ENCODE measurements at places on chromosomes 5 and 9.
A peak's percentile ranks its signal among the peaks of the same experiment; 100 is the strongest.

DNA sequence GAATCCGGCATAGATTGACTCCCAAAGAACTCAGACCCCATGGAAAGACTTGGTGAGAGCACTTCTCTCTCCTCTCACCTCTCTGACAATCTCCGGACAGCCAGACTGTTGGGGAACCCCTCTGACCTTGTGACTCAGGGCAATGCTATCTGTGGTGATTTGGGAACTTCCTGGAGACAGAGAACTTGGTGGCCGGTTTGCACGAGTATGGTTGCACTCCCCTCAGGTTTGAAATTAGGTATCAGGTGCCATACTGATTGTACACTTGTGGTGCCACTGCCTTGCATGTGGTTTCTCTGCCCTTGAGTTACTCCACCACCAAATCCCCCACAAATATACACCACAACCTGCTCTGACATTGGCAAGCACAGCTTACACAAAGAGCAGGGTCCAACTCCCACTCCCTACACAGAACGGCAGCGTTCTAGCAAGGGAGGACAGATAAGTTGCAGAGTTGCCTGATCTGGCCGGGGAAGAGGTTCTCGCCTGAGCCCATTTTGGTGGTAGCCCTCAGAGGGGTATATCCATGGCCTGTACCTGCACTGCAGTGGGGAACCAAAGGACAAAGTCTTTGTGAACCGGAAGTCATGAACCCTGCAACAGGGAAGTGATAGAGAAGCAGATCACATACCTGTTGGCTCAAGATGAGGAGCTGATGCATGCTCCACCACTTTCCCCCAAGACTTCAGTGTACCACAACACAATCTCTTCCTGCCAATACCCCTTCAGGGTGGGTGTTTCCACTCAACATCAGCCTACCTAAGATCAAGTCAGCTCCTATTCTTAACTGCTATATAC, 255.1 kb downstream of the MCTP1 start:
- no peak for DNase-seq

DNA sequence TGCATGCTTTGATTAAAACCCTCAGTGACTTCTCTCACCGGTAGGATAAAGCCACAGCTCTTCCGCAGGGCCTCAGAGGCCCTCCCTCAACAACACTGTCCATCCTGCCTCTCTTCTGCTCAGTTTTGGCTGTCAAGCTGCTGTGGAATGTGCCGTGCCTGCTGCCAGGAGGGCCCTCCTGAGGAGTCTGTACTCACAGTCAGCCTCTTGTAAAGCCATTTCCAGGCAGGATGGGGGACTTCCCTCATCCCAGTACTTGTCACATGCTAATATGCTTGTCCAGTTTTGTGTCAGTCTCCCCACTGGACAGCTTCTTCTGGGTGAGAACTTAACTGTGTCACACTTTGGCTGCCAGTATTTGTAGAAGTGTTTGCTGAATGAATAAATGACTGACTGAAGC, 13.9 kb upstream of the DDX41 start:
- no peak for DNase-seq

DNA sequence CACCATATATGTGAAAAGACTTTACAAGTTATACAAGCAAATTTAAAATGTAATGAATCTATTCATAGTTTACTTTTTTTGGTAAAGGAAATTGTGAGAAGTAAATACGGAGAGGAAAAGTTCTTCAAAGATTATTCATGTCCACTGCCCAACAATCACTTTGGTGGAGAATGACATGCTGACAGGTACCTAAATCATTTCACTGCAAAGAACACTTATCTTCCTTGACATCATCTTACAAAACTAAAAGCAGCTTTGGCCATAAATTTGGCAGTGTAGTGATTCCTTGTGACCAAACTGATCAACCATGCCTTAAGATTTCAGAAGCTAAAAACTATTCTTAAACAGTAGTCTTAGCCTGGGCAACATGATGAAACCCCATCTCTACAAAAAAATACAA, 42.5 kb downstream of the GOLPH3 start:
- no peak for DNase-seq

- DNase-seq: peak; percentile 82
Observed at GRCh38 chr9:129568560-129569501, 52.1 kb downstream of the C9orf50 start.

GRCh38 chr5:36530215-36530614, 76.2 kb upstream of the SLC1A3 start:
- no peak for DNase-seq

GRCh38 chr5:65625743-65626142, 916 bp downstream of the SHLD3 start:
- no peak for DNase-seq

DNA sequence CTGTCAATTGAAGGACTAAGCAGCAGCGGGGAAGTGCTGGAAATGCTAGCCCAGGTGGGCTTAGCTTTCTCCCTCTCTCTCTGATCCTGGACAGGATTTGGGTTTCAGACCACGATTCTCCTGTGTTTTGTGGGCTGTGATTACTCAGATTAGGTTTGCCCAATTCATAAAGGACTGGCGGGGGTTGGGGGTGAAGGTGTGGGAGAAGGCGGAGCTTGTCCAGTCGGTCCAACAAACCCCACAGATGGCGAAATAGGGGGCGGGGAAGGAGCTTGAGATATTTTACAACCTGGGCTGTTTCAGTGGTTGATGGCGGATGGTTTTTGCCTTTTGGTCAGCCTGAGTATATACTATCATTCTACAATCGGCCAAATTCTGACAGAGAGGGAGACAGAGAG, 35.2 kb downstream of the PCDHAC2 start:
- no peak for DNase-seq

GRCh38 chr9:80074439-80074838, 502.7 kb downstream of the TLE4 start:
- no peak for DNase-seq

- no peak for DNase-seq
Observed at GRCh38 chr5:169876386-169876785, 103.9 kb downstream of the INSYN2B start.

DNA sequence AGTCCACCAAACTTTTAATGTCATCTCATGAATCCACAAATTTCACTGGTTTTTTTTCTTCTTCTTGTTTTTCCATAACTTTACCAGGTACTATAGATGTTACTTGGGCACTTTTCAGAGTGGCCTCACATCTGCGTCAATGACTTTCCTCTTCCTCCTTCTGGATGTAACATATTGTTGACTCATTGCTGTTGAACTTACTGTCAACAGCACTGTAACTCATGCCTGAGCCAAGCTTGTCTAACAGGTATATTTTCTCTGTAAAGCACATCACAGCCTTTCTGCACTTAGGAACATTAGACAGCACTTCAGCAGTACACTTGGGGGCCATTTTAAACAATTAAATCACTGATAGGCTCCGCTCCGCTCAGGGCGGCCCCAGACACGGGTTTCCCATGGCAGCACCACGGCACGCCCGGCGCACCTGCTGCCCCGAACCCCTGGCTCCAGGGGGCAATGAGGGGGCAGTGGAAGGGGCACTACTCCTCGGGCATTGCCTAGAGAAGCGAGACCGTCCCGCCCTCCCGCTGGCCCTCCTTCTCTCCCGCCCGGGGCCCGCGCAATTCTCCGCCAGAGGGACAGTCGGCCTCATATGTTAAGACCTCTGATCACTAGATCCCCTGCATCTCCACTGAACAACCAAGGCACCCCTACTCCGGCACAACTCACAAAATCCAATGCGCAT, 41.9 kb upstream of the SPATA31C2 start:
- no peak for DNase-seq

All from femur (tissue), 1 donor.